ENCODE measurements at places on chromosomes 16 and 17.

DNA sequence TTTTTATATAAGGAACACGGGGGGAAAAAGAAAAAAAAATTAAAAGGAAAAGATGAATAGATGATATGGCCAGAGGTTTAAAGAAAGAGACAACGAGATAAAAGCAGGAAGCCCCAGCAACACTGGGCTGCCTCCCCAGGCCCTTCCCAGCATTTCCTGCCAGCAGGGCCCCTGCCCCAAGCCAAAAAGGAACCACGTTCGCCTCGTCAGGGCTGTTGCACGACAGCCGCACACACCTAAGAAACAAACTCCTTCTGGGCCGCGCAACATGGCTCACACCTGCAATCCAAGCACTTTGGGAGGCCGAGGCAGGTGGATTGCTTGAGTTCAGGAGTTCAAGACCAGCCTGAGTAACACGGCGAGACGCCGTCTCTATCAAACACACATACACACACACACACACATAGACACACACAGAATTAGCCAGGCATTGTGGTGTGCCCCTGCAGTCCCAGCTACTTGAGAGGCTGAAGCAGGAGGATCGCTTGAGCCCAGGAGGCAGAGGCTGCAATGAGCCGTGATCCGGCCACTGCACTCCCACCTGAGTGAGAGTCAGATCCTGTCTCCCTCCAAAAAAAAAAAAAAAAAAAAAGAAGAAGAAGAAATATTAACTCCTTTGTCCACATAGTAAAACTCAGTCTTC is 83.0 kb downstream of the ANKRD11 start:
- no peak for DNase-seq

- no peak for DNase-seq
Observed at GRCh38 chr16:48317614-48318315, 67.4 kb downstream of the SIAH1 start.

DNA sequence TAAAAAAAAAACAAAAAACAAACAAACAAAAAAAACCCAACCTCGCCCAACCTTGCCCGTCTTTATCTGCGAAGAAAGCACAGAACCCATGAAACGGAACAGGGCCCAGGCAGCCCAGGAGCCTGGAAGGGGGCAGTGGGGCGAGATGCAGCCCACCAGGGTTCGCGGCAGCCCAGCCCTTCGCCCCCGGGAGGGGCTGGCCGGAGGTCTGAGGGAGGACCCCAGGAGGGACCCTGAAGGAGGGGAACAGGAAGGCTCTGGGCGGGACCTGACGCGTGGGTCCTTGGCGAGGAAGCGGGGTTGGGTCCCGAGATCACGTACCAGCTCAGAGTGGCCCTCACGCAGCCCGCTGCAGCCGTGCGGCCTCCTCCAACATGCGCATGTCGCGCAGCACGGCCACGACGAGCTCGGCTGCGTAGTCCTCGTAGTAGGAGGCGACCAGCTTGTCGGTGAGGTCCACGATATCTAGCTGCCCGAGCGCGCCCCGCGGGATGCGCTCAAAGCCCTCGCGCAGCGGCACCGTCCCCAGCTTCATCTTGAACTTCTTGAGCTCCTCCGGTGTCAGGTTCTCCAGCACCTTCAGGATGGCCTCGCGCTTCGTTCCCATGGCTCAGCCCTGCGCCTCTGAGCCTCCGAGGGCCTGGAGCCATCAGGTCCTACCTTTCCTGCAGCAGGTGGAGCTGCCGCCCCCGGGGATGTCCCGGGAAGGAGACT is at the start of gene PYDC1:
Gene PYDC1 (minus strand): TSS at position 714 of the 714 bp plus-strand sequence. CDS start 107 bp downstream, at position 607.
- DNase-seq, result no peak

- no peak for DNase-seq
Observed at GRCh38 chr17:8935191-8935590, 30.3 kb downstream of the PIK3R5 start.

- DNase-seq, result no peak
Observed at GRCh38 chr17:72639711-72640110, 452.8 kb downstream of the SLC39A11 start.

DNA sequence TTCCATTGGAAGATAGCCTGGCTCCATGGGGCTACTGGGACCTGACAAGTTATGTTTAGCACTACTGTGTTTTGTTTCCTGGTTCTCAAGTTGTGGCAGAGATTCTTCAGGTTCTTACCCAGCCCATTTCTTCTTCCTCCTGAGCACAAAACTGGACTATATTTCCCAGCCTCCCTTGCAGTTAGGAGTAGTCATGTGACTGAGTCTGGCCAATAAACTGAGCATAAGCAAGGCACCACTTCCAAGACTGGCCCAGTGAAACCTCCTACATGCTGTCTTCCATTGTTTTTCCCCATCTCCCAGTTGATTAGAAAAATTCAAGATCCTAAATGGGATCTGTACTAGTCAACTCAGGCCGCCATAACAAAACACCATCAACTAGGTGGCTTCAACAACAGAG is 28.2 kb upstream of the RBBP6 start:
- DNase-seq, result no peak

DNA sequence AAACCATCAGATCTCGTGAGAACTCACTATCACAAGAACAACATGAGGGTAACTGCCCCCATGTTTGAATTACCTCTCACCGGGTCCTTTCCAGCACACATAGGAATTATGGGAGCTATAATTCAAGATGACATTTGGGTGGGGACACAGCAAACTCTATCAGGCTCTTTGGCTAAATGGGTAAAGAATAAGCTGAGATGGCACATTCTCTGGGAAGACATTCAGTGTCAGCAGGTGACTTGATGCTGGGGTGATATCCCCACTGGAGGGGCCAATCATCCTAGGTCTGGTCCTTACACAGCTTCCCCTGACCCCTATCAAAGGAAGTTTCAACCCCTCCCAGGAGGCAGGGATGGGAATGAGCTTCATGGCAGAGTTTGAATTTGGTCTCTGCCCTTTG is 664.0 kb upstream of the EEF2KMT start:
- DNase-seq, result no peak

DNA sequence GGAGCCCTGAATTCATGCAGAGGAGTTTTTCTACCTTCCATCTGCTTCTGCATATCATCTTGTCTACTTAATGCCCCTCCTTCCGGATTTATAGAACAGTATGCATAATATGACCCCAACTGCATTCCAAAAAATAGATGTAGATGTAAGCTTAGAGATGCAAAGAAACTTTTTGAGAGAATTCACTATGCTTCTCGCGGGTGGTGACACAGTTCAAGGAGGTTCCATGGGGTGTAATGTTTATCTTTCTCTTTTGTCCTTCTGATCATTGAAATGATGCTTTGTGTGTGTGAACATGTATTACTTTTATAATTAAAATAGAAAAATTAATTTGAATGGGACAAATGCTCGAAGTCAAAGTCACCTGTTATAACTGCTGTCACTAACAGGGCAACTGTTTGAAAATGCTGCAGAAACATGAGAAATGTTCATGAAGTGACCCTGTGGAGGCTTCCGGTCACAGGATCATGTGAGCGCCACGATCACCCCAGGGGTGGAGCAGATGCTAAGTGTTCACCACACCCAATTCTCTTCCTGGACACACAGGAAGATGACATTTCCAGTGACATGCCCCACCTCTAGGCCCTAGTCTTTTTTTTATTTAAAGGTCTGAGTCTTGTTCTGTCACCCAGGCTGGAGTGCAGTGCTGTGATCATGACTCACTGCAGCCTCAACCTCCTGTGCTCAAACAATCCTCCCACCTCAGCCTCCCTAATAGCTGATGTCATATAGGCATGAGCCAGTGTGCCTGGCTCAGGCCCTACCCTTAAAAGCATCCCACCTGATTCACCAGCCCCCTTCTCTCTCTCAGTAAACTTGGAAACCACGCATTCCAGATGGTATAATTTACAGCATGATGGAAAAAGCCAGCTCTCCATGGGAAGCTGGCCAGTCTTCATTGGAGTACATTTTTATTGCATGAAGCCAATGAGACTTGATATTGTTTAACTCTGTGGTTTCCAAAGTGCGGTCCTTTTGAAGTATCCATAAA is 21.0 kb upstream of the AGRP start:
- DNase-seq, result no peak

- no peak for DNase-seq
Observed at GRCh38 chr17:17382971-17383370, 79.8 kb downstream of the NT5M start.

GRCh38 chr16:82878466-82878865 is 251.7 kb downstream of the CDH13 start:
- no peak for DNase-seq

DNA sequence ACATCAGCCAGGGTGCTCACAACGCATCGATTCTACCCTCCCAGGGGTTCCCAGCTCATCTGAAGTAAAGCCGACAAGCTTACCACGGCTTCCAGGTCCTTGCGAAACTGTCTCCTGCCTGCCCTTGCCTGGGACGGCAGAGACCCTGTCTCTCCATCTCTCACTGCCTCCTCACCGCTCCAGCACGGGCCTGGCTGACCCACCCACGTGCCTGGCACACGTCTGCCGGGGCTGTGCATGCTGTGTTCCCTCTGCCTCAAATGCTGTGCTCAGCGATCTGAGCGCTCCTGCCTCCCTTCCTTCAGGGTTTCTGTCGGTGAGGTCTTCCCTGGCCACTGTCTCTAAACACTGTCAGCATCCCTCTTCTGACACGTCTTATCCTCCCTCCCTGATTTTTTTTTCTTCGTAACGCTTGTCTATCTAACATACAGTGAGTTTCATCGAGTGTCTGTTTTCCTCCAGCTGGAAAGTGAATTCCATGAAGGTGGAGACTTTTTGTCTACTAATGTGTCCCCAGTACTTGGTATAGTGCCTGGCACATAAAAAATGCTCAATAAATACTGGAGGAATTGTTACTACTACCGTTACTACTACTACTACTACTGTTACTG is 208.4 kb downstream of the IRF8 start:
- no peak for DNase-seq

DNA sequence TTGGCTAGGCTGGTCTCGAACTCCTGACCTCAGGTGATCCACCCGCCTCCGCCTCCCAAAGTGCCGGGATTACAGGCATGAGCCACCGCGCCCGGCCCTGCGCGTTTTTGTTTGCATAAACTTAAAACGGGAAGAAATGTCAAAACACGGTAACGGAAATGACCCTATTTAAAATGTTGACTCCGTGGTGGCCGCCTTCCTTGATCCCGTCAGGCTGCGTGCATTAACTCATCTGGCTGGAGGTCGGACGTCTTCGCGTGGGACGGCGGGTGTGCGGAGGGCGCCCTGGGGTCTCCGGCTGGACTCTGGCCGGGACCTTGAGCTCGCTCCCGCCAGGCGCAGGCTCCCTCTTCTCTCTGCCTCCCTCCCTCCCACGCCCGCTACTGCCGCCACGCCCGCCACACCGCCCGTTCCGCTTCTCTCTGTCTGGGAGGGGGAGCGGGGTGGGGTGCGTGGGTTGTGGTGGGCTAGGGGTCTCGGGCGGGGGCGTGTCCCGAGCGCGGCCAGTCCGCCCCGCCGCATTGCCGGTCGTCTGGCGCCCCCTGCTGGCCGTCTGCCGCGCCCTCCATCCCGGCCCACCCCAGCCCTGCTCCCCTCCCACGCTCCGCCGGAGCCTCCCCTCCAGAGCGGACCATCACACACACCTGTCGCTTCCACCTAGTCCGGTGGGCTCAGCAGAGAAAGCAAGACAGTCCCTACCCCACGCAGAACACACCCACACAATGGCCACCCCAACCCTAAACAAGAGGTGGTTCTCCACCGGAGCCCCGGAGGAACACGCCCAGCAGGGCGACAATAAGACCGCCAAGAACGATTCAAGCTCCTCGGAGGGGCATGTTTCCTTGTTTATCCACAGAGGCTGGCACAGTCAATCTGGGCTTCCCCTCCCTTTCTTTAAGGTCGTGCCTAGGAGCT is 1.2 kb upstream of the CCDC42 start:
- DNase-seq, result peak; percentile 88

GRCh38 chr16:75589306-75589705 is 23.1 kb downstream of the GABARAPL2 start:
- DNase-seq, result peak; percentile 83

DNA sequence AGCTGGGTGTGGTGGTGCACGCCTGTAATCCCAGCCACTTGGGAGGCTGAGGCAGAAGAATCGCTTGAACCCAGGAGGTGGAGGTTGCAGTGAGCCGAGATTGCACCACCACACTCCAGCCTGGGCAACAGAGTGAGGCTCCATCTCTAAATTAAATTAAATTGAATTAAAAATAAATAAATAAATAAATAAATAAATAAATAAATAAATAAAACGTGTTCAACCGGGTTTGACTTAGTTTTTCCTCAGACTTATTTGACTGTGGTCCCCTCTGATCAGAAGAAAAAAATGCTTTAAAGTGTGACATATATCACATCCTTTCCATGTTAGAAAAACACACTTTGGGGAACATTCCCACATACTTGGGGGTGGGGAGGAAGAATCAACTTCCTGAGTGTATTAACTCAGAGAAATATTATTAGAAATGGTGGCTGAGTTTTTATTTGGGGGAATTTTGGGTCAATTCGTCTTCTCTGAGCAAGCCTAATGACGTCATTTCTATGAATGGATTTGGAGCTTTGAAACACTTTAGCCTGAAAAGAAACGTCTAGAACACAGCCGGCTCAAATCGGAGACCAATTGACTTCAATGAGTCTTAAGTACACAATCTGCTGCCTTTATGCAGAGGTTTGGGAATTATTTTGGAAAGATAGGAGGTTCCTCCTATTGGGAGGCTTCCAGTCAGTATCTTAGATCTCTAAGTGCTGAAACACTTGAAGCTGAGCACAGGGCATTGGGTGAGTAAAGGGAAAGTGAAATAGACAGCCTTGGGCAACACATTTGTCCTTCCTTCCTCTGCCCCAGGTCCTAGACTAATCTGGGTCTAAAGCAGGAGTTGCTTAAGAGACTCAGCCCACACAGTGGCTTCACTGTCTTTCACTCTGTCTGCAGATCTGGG is 132.6 kb downstream of the PITPNC1 start:
- DNase-seq, result no peak

DNA sequence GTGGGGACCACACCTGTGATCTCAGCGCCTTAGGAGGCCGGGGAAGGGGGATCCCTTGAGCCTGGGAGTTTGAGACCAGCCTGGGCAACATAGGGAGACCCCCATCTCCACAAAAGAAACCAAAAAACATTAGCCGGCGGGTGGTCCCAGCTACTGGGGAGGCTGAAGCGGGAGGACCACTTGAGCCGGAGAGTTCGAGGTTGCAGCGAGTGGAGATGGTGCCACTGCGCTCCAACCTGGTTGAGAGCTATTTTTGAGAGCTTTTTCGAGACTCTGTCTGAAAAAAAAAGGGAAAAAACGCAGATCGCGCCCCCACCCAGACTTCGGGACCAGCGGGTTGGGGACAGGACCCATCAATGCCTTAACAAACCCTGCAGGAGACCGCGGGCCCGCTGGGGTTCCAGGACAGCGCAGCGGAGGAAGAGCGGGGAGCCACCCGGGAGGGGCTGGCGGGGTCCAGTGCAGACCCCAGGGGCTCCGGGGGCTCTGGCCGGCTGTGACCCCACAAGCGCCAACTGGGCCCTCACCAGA is 762 bp upstream of the BAIAP3 start:
- no peak for DNase-seq

- peak; percentile 55 for DNase-seq
Observed at GRCh38 chr16:3998793-3999478, 117.3 kb downstream of the ADCY9 start.

- DNase-seq, result peak; percentile 77
Observed at GRCh38 chr17:48074322-48075081, 26.3 kb downstream of the NFE2L1 start.

All from right hindlimb (tissue), 1 donor.